GM23248 (cell line): ENCODE measurements at places on chromosomes 11 and 22.

DNA sequence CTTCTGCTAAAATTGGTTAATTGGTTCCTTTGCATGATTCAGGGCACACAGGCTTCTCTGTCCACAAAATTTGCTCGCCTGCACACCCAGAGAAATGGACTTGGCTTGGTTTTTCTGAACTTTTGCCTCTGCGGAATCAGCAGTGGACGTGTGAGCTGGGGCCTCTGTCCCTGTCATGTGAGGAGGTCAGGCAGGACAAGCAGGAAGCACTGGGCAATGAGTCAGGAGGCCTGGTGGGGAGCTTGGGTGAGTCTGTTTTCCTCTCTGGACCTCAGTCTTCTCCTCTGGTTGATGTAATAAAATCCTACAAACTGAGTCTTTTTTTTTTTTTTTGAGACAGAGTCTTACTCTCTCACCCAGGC, 10.4 kb upstream of the CELSR1 start:
- DNase-seq = peak; percentile 96

DNA sequence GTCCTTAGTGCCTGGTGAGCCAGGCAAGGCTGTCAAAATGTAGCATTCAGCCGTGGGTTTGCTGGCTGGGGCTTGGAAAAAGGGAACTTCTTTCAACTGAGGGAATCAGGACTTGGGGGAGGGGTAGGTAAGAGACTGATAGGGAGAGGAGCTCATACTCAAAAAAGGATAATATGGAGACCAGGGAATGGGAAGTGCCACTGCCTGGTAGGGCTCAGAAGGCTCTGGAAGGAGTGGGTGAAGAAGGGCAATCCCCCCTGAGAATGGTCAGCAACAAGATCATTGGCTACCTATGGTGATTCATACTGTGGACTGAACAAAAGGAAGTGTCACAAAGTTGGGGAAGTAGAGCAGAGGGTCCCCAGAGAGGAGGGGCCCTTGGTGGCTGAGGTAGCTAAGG, 1.9 kb downstream of the CNGA4 start:
- no peak for DNase-seq

DNA sequence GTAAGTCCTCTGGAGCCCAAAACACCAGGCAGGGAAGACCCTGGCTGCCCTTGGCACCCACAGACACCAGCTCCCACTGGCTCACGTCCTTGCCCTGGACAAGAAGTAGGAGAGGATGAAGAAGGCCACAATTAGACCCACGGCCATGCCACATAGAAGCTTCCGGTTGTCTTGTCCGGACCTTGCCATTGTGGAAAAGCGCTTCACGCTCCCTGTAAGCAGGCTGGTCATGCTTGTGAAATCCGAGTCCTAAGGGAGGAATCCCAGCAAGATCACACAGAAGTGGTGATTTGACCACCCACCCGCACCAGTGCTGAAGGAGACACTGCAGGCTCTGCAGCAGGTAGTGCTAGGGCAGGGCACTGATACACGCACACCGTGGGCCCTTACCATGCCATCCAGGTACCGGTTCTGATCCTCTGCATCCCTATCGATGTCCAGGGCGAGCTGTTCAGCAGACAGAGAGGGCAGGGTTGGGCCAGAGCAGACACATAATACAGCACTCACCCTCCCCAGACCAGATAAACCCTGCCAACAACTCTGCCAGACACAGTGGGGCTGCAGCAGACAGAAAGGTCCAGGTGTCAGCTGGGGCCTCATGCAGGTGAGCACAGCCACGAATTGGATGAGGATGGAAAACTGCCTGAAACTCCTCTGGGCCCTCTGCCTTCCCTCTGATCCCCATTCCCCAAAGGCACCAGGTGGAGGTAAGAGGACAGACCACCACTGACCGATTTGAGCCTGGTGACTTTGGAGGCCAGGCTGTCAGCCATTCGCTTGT, 1.8 kb downstream of the BET1L start:
- DNase-seq = no peak

DNA sequence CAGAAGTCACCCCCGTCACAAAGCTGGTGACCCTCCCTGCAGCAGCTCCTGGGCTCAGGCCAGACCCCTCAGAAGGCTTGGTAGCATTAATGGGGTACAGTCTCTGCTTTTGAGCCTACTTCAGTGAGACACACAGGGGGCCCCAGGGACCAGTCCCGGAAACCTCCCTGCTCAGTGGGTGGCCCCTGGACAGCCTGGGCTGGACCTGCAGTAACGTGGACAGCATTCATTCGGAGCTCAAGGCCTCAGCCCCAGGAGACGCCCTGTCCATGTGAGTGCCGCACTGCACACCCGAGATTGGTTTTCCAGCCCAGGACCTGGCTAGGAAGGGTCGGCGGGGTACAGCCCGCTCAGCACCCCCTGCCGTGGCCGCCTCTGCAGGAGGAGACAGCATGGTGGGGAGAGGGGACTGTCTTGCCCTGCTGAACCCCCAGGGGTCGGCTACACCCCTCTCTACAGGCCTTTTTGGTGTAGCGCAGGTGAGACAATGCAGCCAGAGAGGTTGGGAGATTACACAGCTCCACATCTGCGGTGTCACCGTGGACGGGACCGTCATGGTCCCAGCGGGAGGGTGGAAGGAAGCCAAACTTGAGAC, 83.4 kb downstream of the FBLN1 start:
- DNase-seq = no peak

DNA sequence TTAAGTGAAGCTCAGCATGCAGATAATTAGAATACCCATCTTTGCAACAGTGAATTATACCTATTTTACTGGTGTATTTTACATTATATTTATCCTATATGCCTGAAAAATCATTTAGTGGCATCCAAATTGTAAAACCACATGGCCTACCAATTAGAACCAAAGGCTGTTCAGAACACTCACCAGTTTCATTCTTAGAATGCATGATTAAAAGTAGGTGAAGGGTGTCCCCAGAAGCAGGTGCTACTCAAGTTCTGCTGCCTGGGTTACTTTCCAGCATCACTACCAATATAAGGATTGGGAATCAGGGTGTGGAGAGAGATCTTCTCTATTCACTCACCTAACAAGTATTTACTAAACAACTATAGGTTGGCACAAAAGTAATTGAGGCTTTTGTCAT, 103.3 kb downstream of the SGSM3 start:
- DNase-seq = no peak

GRCh38 chr11:13784855-13785254, 116.4 kb downstream of the FAR1 start:
- DNase-seq = no peak

GRCh38 chr22:25677631-25678030, 64.4 kb upstream of the MYO18B start:
- DNase-seq = no peak

DNA sequence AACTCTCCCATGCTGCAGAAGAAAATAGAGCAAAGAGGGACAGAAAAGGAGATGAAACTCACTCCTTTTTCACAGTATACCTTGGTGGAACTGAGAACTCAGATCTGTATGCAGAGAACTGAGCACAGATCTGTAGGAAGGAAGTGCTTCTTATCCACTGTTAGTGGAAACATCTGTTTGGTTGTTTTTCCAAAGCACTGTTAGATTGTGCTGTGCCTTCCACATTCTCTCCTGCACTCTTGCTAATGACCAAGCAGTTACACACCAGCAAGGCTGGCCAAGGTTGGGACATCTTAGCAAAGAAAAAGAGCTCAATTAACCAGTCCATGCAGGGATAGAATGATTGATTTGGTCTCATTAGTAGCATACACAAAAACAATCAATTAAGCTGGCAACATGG, 20.1 kb upstream of the SIK2 start:
- DNase-seq = peak; percentile 32

- DNase-seq = no peak
Observed at GRCh38 chr11:46505741-46506482, 87.9 kb downstream of the AMBRA1 start.

GRCh38 chr22:46641811-46642266, 21.7 kb downstream of the GRAMD4 start:
- DNase-seq = peak; percentile 12

- DNase-seq = no peak
Observed at GRCh38 chr22:33707581-33707980, 212.7 kb downstream of the LARGE1 start.

DNA sequence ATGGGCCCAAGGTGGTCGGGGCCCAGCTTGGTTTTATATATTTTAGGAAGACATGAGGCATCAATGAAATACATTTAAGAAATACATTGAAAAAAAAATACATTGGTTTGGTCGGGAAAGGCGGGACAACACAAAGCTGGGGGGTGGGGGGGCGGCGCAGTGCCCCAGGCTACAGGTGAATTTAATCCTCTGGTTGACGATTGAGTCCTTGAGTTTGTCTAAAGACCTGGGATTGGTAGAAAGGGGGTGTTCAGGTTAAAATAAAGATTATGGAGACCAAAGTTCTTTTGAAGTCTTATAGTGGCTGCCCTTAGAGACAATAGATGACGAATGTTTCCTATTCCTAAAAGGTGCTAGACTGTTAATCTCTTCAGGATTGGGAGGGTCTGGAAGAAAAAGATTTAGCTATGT, 3.1 kb downstream of the IFITM1 start:
- DNase-seq = no peak
